ENCODE measurements at places on chromosomes 4 and X. TPM values are rescaled to one million over a fixed set of nuclear protein-coding genes. Genes with fewer than 3 reads are reported as not detected.

- no peak for DNase-seq
These were observed 61.7 kb downstream of the PPARGC1A start for GRCh38 chr4:23828020-23828715.

Gene SLC25A53
- 5.7 TPM for total RNA-seq

- DNase-seq = no peak
These were observed 7.1 kb upstream of the TMEM35A start for GRCh38 chrX:101071582-101071981.

DNA sequence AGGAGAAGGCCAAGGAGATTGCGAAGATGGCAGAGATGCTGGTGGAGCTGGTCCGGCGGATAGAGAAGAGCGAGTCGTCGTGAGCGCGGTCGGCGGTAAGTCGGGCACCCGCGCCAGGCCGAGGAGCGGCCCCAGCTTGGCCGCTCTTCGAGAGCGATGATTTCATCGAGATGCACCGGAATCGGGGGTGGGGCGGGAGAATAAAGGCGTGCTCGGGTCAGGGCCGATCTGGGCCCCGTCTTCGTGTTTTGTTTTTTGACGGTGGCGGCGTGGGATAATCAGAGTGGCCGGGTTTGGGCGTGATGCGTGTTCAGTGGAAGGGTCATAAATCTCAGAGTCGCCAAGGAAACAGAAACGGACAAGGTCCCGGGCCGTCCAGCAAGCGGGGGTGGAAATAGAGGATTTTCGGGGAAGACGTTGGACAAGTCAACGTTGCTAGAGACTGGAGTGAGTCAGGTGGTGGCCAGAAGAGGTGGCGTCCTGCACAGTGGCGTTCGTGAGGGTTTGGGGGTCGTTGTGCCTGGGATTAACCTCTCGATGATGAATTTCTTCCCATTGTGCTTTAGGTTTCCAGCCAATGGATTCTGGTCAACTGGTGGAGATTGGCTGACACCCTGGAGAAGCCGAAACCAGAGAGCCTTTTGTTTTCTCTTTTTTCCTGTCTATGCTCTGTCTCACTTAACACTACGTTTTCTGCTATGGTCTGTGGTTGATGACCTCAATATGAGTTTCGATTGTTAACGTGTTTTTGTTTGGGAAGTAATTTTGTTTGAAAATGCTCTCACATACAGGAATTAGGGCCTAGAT is 882 bp downstream of the MRFAP1 start:
- DNase-seq = peak; percentile 55

Gene DMP1
- total RNA-seq = 3.0 TPM

- no peak for DNase-seq
These were observed 433.0 kb downstream of the PPARGC1A start for GRCh38 chr4:23456864-23457263.

Gene PIN4
- total RNA-seq = 19.5 TPM

Gene GPRASP1
- 9.8 TPM for total RNA-seq

Gene VCX3B
- not detected for total RNA-seq

- DNase-seq = no peak
These were observed 10.6 kb upstream of the PYURF start for GRCh38 chr4:88533937-88534750.

Gene MAGEA2
- 2.7 TPM for total RNA-seq

DNA sequence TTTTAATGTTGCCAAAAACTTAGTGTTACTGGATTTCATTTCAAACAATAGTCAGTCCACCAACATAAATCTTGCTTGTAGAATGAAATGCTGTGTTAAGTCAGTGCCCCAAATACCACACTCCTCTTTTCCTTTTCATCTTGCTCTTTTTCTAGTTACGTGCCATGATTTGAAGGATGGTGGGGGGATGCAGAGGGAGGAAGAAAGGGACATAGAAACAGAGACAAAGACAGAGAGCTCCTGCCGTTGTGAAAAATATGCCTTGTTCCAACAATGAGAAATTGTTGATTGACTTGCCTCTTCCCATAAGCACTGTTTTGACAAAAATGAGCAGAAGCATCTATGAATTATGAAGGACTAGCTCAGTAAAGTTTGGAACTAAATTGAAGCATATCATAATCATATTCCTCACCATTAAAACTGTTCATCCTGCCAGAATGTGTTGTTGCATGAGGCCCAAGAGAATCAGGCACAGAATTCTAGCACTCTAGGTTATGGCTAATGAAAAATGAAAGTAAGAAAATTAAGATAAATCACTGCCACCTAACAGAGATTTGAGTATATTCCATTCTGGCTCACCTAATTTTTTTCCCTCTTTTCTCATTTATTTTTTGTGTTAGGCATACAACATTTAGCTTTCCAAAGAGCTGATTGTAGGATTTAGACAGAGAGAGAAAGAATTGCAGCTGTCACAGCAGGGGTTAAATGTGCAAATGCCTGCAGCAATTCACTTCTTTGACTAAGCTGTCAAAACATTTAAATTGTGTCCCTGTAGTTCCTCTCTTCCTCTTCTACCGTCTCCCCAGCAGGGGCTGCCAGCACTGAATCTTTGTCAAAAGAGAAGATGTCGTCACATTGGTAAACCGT is 111.6 kb upstream of the PTPN13 start:
- peak; percentile 17 for DNase-seq

GRCh38 chr4:5708449-5709206 is at the start of gene EVC2:
Gene EVC2 (minus strand): TSS chr4:5708559. CDS start chr4:5708513, 46 bp downstream.
- peak; percentile 65 for DNase-seq

- DNase-seq = no peak
These were observed 147.6 kb downstream of the BCOR start for GRCh38 chrX:39950018-39950688.

- no peak for DNase-seq
These were observed 159.3 kb downstream of the PTCHD1 start for GRCh38 chrX:23493941-23494374.

DNA sequence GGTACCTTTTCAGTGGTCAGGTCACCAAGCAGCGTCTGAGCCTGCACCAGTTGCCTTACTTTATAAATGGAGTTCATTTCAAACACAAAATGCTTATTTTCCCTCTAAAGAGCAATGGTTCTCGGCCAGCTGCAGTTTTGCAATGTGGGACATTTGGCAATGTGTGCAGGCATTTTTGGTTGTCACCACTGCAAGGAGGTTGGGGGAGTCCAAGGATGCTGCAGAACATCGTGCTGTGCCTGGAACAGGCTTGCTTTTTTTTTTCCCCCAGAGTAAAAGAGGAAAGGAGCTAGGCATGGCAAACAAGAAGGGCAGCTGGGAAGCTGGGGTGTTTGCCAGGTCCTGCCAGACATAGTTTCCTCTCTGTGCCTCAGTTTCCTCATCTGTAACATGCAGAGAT is 115.6 kb downstream of the GPR143 start:
- DNase-seq = no peak

DNA sequence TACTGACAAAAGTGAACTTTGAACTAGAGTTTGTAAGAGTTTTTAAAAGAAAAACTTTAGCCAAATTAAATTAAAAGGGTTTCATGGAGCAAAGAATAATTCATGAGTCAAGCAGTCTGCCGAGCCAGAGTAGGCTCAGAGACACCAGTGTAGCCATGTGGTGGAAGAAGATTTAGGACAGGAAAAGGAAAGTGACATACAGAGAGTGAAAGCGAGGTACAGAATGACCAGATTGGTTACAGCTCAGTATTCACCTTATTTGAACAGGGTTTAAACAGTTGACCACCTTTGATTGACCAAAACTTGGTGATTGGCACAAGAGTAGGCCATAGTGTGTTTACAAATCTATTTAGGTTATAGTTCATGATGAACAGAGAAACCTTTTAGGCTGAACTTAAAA is 377.8 kb downstream of the KLHL4 start:
- DNase-seq = no peak

DNA sequence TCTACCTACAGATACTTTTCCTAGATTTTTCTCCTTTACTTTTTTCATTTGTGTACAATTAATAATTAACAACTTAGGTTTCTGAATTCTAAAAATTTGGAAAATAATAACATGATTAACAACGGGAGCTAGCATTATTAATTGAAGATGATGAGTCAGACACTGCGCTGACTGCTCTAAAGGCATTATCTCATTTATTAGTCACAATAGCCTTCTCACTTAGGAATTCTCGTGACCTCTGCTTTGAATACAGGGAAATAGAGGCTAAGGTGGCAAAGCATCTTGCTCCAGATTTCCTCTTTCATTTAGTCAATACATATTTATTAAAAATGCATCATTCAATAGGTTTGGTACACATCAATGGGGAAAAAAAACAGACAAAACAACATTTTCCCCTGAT is 441.3 kb downstream of the PCDH18 start:
- no peak for DNase-seq

DNA sequence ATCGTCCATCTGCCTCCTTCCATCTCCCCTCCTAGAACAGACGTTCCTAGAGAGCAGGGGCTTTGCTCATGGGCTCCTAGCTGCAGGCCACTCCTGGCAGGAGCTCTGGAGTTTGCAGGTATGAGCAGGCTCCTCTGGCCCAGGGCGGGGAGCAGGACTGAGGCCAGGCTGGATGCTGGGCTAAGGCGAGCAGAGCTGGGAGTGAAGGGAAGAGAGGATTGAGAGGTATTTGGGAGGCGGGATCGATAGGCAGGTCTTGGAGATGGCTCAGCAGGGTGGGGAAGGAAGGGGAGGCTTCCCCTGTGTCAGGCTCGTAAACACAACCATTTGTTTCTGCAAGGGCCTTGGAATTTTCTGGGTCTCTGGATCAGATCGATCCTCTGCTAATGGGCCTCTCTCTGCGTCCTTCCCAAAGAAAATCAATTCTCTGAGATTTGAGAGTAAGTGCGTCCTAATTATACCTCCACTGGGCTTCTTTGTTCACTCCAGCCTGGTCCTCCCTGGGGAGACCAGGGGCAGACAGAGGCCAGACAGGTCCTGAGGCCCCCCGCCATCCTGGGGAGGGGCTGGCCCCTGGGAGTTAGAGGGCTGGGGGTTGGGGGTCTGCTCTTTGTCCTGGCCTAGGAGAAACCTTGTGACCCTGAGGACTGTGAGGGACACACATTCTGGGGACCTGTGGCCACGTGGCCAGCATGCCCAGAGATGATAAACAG is 94.8 kb upstream of the PSAPL1 start:
- peak; percentile 80 for DNase-seq

DNA sequence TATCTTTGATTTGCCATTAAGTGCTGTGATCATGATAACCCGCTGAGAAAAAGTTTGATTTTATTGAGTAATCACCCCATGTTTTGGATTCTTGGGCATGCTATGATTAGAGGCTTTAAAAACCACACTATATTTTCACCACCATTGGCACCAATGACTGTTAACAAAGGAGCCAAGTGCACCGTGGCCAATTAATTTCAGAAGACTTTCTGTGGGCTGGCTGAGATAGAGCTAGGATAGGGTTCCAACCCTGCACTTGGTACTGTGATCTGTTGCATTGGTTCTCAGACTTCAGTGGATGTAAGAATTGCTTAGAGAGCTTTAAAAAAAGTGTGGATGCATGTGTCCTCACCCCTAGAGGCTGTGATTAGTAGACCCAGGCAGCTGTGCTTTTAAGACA is 32.4 kb downstream of the OCRL start:
- no peak for DNase-seq

GRCh38 chr4:1193206-1194009 is 21.0 kb upstream of the SPON2 start:
- peak; percentile 28 for DNase-seq

Gene IL3RA
- total RNA-seq = not detected

Gene JAKMIP1
- 2.4 TPM for total RNA-seq

Gene TAF7L
- 0.25 TPM for total RNA-seq

GRCh38 chr4:85166318-85166717 is 199.8 kb upstream of the WDFY3 start:
- DNase-seq = no peak

DNA sequence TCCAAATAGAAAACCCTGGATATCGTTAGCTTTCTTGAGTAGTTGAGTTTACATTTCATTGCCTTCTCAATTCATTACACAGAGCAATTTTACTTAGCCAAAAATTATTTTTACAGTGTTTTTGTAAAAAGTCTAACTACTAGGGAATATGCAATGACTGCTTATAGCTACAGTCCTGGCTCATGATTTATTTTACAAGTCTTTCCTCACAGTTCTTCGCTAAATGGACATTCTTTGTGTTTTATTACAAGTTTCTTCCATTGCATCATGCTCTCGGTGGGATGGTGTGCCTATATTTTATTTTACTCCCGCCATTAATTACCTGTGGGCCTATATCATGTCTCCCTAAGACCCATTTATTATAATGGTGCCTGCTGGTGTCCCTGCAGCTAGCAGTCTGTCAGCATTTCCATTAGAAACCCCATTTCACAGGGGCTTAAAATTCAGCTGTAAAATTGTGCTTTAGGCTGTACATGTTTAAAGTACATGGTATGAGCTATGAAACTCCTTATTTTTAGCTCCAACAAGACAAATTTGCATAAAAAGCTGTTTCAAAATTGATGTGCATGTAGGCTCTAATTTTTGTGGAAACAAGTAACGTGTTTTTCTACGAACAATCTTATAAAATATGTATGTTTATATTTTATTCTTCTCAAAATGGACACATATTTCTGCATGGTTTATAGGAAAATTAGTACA is 227.4 kb downstream of the SLC7A11 start:
- DNase-seq = no peak

GRCh38 chr4:158102904-158103303 is 69.9 kb downstream of the GASK1B start:
- no peak for DNase-seq

DNA sequence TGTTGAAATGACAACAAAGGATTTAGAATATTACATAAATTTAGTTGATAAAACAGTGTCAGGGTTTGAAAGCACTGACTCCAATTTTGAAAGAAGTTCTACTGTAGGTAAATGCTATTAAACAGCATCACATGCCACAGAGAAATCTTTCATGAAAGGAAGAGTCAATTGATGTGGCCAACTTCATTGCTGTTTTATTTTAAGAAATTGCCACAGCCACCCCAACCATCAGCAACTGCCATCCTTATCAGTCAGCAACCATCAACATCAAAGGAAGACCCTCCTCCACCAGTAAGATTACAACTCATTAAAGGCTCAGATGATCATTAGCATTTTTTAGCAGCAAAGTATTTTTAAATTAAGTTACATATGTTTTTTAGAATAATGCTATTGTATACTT is 54.6 kb upstream of the RAB9B start:
- no peak for DNase-seq

All from glutamatergic neuron (in vitro differentiated cells).